ENCODE measurements at places on chromosomes 2 and 18. TPM values are rescaled to one million over a fixed set of nuclear protein-coding genes. Genes with fewer than 3 reads are reported as not detected.

- no peak overlapping the region for H3K4me3 ChIP-seq
- no peaks in the 10 kb centered on the region for H3K27me3 ChIP-seq
- DNase-seq, result no peak
- no peaks in the 10 kb centered on the region for H3K4me1 ChIP-seq
- no peak overlapping the region for H3K27ac ChIP-seq
- no peaks in the 10 kb centered on the region for H3K36me3 ChIP-seq
Observed at GRCh38 chr2:69836316-69836715, 6.9 kb downstream of the GMCL1 start.

DNA sequence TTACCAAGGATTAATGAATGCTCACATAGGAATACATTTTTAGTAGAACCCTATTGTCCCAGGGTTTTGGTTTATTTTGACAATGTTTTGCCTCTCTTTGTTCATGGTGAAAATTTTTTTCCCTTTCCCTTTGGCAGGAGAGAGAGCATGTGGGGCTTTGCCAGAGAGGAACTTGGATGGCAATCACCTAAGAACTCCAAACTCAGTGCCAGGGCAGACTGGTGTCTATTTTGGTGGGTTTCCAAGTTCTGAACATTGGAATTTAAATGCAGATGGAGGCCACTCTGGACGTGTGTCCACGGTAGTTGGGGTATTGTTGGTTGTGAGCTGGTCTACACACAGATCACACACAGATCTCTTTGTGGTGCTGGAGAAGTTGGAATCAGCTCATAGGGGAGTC, 2091.1 kb upstream of the PIK3C3 start:
- no peak for DNase-seq
- no peaks in the 10 kb centered on the region for H3K4me1 ChIP-seq
- no peak overlapping the region for H3K4me3 ChIP-seq
- no peaks in the 10 kb centered on the region for H3K36me3 ChIP-seq
- H3K27ac ChIP-seq, result no peak overlapping the region

- H3K27me3 ChIP-seq, result no peaks in the 10 kb centered on the region
- H3K36me3 ChIP-seq, result no peaks in the 10 kb centered on the region
- no peak overlapping the region for H3K4me3 ChIP-seq
- no peaks in the 10 kb centered on the region for H3K4me1 ChIP-seq
- no peak overlapping the region for H3K27ac ChIP-seq
Observed at GRCh38 chr2:227132986-227133385, 31.0 kb downstream of the COL4A4 start.

- no peaks in the 10 kb centered on the region for H3K27me3 ChIP-seq
- no peaks in the 10 kb centered on the region for H3K4me1 ChIP-seq
- no peaks in the 10 kb centered on the region for H3K36me3 ChIP-seq
- no peak for DNase-seq
- H3K27ac ChIP-seq, result no peak overlapping the region
Observed at GRCh38 chr2:239466755-239467271, 66.0 kb upstream of the HDAC4 start.

GRCh38 chr2:158624961-158625360, 168.2 kb downstream of the PKP4 start:
- H3K36me3 ChIP-seq, result peaks cover 7% of the 10 kb centered on the region
- no peak for DNase-seq
- no peak overlapping the region for H3K27ac ChIP-seq
- H3K4me3 ChIP-seq, result no peak overlapping the region

GRCh38 chr18:75418293-75419005, 9.1 kb downstream of the SMIM21 start:
- no peak overlapping the region for H3K4me3 ChIP-seq
- no peaks in the 10 kb centered on the region for H3K36me3 ChIP-seq
- no peak overlapping the region for H3K27ac ChIP-seq
- no peak for DNase-seq
- no peaks in the 10 kb centered on the region for H3K4me1 ChIP-seq

DNA sequence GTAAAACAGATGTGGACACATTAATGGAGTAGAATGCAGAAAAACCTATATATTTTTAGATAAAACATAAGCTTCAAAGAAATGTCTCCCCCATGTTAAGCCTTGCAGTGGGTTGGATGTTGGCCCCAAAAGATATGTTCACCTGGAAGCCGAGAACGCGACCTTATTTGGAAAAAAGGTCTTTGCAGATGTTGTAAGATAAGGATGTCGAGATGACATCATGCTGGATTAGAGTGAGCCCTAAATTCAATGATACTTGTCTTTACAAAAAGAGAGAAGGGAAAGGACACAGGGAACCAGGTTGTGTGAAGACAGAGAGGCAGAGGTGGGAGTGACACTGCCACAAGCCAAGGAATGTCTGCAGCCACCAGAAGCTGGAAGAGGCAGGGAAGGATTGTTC, 3.1 kb upstream of the NCK2 start:
- no peaks in the 10 kb centered on the region for H3K27me3 ChIP-seq
- H3K36me3 ChIP-seq, result no peaks in the 10 kb centered on the region
- DNase-seq, result no peak
- H3K4me3 ChIP-seq, result no peak overlapping the region

GRCh38 chr2:134232461-134232860, 21.4 kb upstream of the MGAT5 start:
- no peaks in the 10 kb centered on the region for H3K4me1 ChIP-seq
- H3K36me3 ChIP-seq, result no peaks in the 10 kb centered on the region
- H3K4me3 ChIP-seq, result no peak overlapping the region
- no peaks in the 10 kb centered on the region for H3K27me3 ChIP-seq

DNA sequence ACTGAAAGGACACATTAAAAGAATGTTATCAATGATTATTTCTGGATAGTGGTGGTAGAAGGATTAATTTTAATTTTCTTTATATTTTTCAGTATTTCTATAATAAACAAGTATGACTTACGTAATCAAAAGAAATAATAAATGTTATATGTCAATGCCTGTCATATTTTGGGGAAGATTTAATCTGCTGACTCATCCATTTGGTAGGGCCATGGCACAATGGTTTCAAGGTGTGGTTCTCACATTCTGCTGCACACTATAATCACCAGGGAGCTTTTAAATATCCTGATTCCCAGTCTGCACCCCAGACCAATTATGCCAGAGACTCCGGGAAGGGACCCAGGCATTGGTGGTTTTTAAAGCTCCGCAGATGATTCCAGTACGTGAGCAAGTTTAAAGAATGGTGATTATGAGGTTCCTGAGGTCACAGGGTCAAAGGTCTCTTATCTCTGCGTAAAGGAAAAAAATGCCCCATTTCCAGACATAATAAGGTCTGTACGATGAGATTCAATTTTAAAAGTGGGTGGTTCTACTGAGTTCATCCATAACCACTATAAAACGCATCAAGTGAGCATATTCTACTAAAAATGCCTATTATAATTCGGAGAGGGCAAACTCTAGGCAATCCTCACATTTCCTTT, 27.2 kb downstream of the WIPF1 start:
- no peak for DNase-seq
- H3K4me1 ChIP-seq, result no peaks in the 10 kb centered on the region
- no peak overlapping the region for H3K4me3 ChIP-seq
- H3K27me3 ChIP-seq, result no peaks in the 10 kb centered on the region

GRCh38 chr18:58637946-58638345, 9.1 kb upstream of the ALPK2 start:
- no peak overlapping the region for H3K27ac ChIP-seq
- H3K36me3 ChIP-seq, result no peaks in the 10 kb centered on the region
- no peak for DNase-seq
- H3K27me3 ChIP-seq, result no peaks in the 10 kb centered on the region

DNA sequence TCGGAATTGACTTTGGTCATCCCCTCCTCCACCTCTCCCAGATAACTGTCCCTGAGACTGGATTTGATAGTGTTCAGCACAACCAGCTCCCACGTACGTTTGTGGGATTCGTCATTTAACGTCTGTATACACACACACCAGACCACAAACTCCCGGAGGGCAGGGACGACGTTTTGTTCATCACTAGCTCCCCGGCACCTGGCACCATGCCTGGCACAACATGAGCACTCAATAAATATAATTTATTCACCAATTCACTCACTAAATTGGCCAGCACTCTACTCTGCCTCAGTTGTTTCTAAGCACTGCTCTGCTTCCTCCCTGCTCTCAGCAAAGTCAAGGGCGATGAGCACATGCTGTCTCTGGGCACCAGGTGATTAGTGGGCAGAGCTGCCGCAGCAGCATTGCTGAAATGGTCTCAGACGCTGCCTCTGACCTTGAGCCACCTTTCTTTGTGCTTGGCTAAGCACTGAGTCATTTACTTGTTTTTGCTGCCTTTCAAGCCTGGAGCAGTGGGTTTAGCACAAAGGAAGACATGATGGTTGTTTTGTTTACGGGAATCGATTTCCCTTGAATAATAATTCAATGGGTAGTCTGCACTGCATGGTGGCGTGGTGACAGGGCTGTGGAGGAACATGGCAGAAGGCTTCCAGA, 19.3 kb upstream of the LOXHD1 start:
- H3K4me1 ChIP-seq, result peaks cover 10% of the 10 kb centered on the region
- peak; percentile 13 for DNase-seq
- no peaks in the 10 kb centered on the region for H3K36me3 ChIP-seq
- H3K4me3 ChIP-seq, result no peak overlapping the region
- no peaks in the 10 kb centered on the region for H3K27me3 ChIP-seq
- H3K27ac ChIP-seq, result peak overlapping the region; percentile 26

- no peak for DNase-seq
- peak overlapping the region; percentile 96 for H3K27ac ChIP-seq
- no peaks in the 10 kb centered on the region for H3K36me3 ChIP-seq
- H3K4me1 ChIP-seq, result peaks cover 71% of the 10 kb centered on the region
- peak overlapping the region; percentile 50 for H3K4me3 ChIP-seq
Observed at GRCh38 chr18:3594760-3595368, 144.9 kb downstream of the TGIF1 start.

DNA sequence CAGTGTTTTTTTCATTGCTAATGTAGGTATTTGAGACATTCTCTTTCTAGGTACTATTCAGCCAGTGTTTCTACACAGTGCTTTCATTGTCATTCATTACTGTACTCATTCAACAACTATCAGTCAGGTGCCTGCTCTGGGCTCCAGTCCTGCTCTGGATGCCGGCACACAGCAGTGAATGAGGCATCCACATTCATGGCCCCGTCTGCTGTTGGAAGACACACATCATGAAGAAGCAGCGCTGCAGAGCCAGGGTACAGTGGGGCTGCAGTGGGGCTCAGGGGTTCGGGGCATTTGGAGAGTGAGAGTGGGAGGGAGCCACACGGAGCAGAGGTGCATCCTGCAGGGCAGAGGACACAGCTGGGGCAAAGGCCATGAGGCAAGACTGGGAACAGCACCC, 737.2 kb upstream of the RAB6C start:
- no peaks in the 10 kb centered on the region for H3K4me1 ChIP-seq
- no peaks in the 10 kb centered on the region for H3K36me3 ChIP-seq
- H3K27me3 ChIP-seq, result no peaks in the 10 kb centered on the region
- no peak overlapping the region for H3K27ac ChIP-seq

DNA sequence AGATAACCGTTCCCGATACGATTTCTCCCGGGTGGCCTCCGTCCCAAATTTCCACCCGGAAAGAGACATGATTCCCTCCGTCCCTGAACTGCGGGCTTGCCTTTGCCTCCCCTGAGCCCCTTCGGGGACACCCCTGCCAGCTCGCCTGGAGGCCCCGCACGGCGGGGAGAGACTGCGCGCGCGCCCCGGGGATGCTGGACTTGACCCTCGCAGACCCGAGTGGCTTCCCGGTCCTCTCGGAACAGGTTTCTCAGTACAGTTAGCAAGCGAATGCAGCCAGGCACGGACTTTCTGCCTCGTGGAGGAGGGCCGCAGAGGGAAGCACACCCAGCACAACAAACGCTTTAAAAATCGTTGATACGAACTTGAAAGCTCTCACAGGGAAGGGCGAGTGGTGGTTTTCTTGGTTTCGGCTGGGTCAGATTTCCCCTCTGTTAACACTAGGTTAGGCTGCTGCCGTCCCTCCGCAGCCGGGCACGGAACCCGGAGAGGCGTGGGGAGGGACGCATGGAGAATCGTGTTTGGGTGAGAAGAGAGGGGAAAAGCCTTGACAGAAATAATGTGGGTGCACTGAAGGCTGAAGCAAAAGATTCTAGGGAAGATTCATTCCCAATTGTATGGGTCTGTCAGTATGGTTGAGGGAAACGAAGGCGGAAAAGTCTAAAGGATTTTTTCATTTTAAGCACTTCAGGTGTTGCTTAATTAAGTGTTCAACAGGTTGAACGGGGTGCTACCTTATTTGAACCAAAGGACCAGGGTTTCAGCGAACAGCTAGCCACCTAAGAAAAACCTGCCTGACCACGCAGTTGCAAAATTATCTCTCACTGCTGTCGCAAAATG, 916 bp downstream of the TNFRSF11A start:
- peaks cover 37% of the 10 kb centered on the region for H3K4me1 ChIP-seq
- H3K27ac ChIP-seq, result peak overlapping the region; percentile 65
- no peaks in the 10 kb centered on the region for H3K36me3 ChIP-seq
- H3K27me3 ChIP-seq, result no peaks in the 10 kb centered on the region
- H3K4me3 ChIP-seq, result peak overlapping the region; percentile 66

GRCh38 chr18:68033466-68033865, 516.9 kb upstream of the DSEL start:
- no peaks in the 10 kb centered on the region for H3K4me1 ChIP-seq
- no peak overlapping the region for H3K4me3 ChIP-seq
- DNase-seq, result no peak
- no peak overlapping the region for H3K27ac ChIP-seq
- H3K27me3 ChIP-seq, result no peaks in the 10 kb centered on the region

- no peaks in the 10 kb centered on the region for H3K27me3 ChIP-seq
- no peaks in the 10 kb centered on the region for H3K4me1 ChIP-seq
- no peak for DNase-seq
- no peak overlapping the region for H3K4me3 ChIP-seq
Observed at GRCh38 chr2:38245114-38245641, 131.9 kb downstream of the ATL2 start.

- H3K4me3 ChIP-seq, result no peak overlapping the region
- no peaks in the 10 kb centered on the region for H3K4me1 ChIP-seq
- DNase-seq, result no peak
- no peak overlapping the region for H3K27ac ChIP-seq
- H3K27me3 ChIP-seq, result no peaks in the 10 kb centered on the region
- no peaks in the 10 kb centered on the region for H3K36me3 ChIP-seq
Observed at GRCh38 chr2:14558335-14558919, 74.1 kb upstream of the LRATD1 start.

GRCh38 chr2:136381722-136382633, 264.0 kb upstream of the CXCR4 start:
- H3K27me3 ChIP-seq, result no peaks in the 10 kb centered on the region
- H3K4me3 ChIP-seq, result no peak overlapping the region
- no peak for DNase-seq
- no peak overlapping the region for H3K27ac ChIP-seq

DYNAP gene
- total RNA-seq, result not detected

IGFBP5 gene
- 1.9 TPM for total RNA-seq

SCYGR1 gene
- total RNA-seq, result not detected

IL18R1 gene
- 0.08 TPM for total RNA-seq

WNT10A gene
- total RNA-seq, result 9.2 TPM

ERFE gene
- total RNA-seq, result 10.3 TPM

ITGB6 gene
- total RNA-seq, result 0.08 TPM

Data from Panc1 (cell line).